Memory B cell (primary cell): ENCODE measurements at places on chromosomes 13 and 19.

- H3K27me3 ChIP-seq: peaks cover 8% of the 10 kb centered on the region
- peaks cover 5% of the 10 kb centered on the region for H3K4me1 ChIP-seq
- H3K4me3 ChIP-seq: no peak overlapping the region
- H3K36me3 ChIP-seq: no peaks in the 10 kb centered on the region
These were observed 15.7 kb downstream of the TJP3 start for GRCh38 chr19:3723883-3724282.

- no peaks in the 10 kb centered on the region for H3K36me3 ChIP-seq
- no peaks in the 10 kb centered on the region for H3K27me3 ChIP-seq
- DNase-seq: no peak
- H3K27ac ChIP-seq: no peak overlapping the region
These were observed 132.2 kb downstream of the FREM2 start for GRCh38 chr13:38819053-38819452.

GRCh38 chr19:6427131-6427530 is 2.5 kb upstream of the KHSRP start:
- no peaks in the 10 kb centered on the region for H3K36me3 ChIP-seq
- no peak overlapping the region for H3K27ac ChIP-seq
- H3K4me1 ChIP-seq: peaks cover 21% of the 10 kb centered on the region
- no peak for DNase-seq

DNA sequence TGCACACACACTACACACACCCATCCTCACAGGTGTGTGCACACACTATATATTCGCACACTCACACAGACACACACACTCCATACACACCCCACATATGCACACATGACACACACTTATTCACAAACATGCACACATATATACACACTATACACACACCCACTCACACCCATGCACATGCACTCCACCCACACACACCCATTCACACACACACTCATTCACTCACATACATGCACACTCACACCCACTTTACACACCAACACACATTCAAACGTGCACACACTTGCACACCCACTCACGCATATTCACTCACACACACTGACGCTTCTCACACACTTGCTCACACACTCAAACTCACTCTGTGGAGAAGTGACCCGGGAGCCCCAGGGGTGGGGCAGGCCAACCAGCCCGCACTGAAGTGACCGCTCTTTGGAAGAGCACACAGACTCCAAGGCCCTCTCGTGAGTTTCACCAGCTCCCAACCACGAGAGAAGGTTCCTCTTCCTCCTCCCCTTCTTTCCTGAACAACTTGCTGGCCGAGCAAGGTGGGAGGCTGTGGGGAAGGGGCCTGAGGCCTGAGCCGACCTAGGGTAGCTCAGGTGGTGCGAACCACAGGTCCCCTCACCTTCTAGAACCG is 86.1 kb upstream of the TM9SF2 start:
- peaks cover 9% of the 10 kb centered on the region for H3K4me1 ChIP-seq
- H3K4me3 ChIP-seq: no peak overlapping the region
- DNase-seq: no peak
- H3K36me3 ChIP-seq: no peaks in the 10 kb centered on the region
- H3K27ac ChIP-seq: no peak overlapping the region
- no peaks in the 10 kb centered on the region for H3K27me3 ChIP-seq

DNA sequence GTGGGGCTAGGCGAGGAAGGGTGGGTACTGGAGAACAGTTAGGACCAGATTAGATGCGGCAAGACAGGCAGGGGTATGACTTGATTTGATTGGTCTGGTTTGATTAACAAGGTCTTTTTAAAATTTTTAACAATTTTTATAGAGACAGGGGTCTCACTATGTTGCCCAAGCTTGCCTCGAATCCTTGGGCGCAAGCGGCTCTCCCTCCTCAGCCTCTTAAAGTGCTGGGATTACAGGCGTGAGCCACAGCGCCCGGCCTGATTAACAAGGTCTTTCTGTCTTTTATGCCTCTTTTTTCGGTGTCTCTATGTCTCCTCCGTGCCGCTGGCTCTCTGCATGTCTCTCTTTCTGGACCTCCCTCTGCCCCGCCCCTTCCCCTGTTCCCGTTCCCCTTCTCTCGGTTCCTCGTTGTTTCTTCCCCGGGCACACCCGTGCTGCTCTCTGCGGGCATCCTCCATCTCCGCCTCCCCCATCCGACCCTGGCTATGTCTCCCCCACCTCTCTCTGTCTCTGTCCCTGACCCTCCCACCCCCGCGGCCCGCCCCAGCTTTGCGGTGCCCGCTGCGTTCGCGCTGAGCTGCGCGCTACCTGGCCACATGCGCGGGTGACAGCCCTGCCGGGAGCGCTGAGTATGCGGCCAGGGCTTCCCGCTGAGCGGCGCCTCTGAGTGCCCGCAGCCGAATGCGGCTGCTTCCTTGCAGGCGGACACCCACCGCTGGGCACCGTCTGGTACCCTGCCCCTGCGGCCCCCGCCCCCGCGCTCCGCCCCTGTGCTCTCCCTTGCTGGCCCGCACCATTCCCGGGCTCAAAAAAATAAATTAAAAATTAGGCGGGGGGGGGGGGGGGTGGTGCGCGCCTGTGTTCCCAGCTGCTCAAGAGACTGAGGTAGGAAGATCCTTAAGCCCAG is 8.1 kb upstream of the SDHAF1 start:
- peaks cover 6% of the 10 kb centered on the region for H3K4me1 ChIP-seq
- H3K27ac ChIP-seq: no peak overlapping the region
- no peak for DNase-seq
- H3K36me3 ChIP-seq: no peaks in the 10 kb centered on the region

GRCh38 chr19:9970481-9970880 is 34.2 kb upstream of the OLFM2 start:
- DNase-seq: no peak
- H3K4me1 ChIP-seq: peaks cover 3% of the 10 kb centered on the region
- no peak overlapping the region for H3K4me3 ChIP-seq
- no peaks in the 10 kb centered on the region for H3K36me3 ChIP-seq
- H3K27ac ChIP-seq: no peak overlapping the region

- H3K27ac ChIP-seq: no peak overlapping the region
- no peaks in the 10 kb centered on the region for H3K27me3 ChIP-seq
- H3K36me3 ChIP-seq: no peaks in the 10 kb centered on the region
- H3K4me3 ChIP-seq: no peak overlapping the region
- no peak for DNase-seq
These were observed 20.3 kb upstream of the RNASEH2B start for GRCh38 chr13:50889317-50889716.

DNA sequence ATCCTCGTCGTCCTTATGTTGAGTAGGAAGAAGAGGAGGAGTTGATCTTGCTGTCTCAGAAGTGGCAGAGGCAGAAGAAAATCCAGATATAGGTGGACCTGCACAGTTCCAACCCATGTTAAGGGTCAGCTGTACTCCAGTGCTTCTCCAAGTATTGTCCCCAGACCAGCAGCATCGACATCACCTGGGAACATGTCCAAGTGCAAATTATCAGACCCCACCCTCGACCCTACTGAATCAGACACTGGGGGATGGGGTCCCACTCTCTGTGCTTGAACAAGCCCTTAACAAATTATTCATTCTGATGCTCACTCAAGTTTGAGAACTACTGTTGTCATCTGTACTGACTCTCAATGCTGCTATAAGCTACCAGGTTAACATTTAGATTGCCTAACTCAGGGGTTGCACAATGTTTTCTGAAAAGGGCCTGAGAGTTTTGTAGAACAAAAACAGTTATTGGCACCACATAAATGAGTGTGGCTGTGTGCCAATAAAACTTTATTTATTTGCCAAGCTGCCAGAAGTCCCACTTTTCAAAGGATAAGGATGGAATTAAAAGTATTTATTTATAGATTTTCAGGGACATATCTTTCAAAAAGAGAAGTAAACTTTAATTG is 226.7 kb upstream of the IPO5 start:
- no peak overlapping the region for H3K27ac ChIP-seq
- no peak overlapping the region for H3K4me3 ChIP-seq
- no peaks in the 10 kb centered on the region for H3K4me1 ChIP-seq
- H3K36me3 ChIP-seq: no peaks in the 10 kb centered on the region
- DNase-seq: no peak

DNA sequence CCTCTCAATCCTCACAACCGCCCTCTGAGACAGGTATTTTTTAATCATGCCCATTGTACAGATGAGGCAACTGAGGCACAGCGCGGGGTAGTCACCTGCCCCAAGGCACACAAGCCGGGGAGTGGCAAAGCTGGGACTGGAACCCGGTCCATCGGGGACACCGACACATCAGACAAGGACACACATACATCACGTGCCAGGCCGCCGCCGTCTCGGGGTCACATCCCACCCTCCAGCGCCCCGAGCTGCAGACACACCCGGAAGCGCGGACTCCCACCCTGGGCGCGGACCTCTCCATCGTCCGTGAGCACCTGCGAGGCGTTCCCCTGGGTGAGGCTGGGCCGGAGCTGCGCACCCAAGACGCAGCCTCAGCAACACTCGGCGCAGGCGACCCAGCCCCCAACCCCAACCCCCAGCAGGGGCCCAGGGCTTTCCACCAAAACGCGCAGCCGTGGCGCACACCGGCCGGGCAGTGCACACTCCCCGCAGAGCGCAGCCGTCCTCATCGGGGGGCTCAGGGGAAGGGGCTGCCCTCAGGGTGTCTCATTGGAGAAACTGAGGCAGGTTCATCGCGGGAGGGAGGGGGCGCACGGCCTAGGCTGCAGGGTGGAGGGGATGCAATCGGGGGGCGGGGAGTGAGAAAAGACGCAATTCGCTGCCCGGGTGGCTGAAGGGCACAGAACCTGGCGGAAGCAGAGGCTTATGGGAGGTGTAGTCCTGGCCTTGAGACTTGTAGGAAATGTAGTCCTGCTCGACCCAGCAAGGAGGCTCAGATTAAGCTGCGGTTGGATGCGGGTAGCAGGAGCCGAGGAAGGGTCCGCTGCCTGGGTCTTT is 1.9 kb upstream of the LMTK3 start:
- H3K36me3 ChIP-seq: no peaks in the 10 kb centered on the region
- DNase-seq: no peak
- H3K27ac ChIP-seq: no peak overlapping the region
- peaks cover 6% of the 10 kb centered on the region for H3K27me3 ChIP-seq
- peaks cover 7% of the 10 kb centered on the region for H3K4me1 ChIP-seq

- peaks cover 2% of the 10 kb centered on the region for H3K27me3 ChIP-seq
- no peak for DNase-seq
- H3K36me3 ChIP-seq: no peaks in the 10 kb centered on the region
- H3K4me3 ChIP-seq: no peak overlapping the region
These were observed 16.5 kb downstream of the ARHGEF7 start for GRCh38 chr13:111131611-111132010.

DNA sequence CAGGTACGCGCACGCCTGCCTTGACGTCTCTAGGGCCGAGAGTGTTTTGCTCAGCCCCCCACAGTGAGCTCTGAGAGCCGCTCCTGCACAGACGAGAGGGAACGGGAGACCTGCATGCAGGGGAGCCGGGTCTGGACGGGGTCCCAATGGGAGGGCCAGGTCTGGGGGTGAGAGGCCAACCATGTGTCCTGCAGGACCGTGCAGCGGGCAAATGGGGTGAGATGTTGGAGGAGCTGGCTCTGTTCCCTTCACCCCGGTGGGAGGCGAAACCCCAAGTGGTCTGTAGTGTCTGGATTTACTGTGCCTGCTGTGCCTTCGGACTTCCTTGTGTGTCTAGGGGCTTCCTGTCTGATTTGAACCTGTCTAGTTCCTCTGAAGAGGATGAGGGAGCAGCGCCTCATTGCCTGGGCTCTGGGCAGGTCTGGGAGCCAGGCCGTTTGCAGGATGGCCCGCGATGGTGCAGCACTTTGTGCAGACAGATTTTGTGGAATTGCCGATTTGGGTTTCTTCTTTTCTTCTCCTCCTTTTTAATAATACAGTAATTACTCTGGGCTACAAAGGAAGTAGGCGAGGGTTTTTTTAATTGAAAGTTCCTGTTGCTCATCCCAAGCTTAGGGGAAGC is 2.1 kb downstream of the CSNK1G2 start:
- DNase-seq: peak; percentile 68
- H3K4me1 ChIP-seq: peaks cover 23% of the 10 kb centered on the region
- H3K27me3 ChIP-seq: no peaks in the 10 kb centered on the region
- no peaks in the 10 kb centered on the region for H3K36me3 ChIP-seq

GRCh38 chr19:2532252-2533071 is 56.5 kb downstream of the GADD45B start:
- no peak overlapping the region for H3K27ac ChIP-seq
- no peak overlapping the region for H3K4me3 ChIP-seq
- H3K4me1 ChIP-seq: peaks cover 14% of the 10 kb centered on the region

GRCh38 chr19:52651956-52652355 is 13.8 kb upstream of the ZNF83 start:
- no peak for DNase-seq
- H3K36me3 ChIP-seq: peaks cover 66% of the 10 kb centered on the region
- H3K4me3 ChIP-seq: no peak overlapping the region

DNA sequence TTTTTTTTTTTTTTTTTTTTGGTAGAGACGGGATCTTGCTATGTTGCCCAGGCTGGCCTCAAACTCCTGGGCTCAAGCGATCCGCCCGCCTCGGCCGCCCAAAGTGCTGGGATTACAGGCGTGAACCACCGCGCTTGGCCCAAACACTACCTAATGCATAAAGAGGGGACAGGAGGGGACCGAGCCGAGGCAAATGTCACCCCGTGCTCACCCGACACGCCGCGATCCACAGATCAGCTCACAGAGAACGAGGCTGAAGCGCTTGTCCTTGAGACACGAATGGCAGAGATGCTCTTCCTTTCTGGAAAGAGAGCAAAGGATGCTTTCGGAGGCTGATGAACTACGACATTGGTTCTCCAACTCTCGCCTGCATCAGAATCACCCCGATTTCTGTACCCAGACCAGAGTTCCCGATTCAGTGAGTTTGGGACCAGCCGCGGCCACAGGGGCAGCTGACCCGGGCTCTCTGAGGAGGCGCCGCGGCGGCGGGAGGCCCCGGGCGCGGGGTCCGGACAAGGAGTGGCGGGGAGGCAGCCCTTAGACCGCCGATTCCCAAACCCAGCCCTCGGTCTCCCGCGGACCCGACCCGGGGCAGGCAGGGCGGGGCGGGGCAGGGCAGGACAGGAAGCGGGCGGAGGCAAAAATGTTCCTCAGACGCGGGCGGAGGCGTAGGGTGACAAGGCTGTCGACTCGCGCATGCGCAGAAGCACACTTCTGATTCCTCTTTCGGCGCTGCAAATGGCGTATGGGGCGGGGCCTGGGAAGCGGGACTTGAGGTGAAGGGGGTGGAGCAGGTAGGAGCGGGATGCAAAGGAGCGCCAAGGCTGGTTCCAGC is at the start of gene ZNF699:
Gene ZNF699, minus strand, starts transcription at position 700 of the 835 bp plus-strand sequence. CDS start 4,719 bp downstream, outside the sequence.
- peak within 1 kb of the TSS; percentile 93 for H3K4me3 ChIP-seq
- H3K36me3 ChIP-seq: peaks cover 13% of the 10 kb centered on the region
- no peaks in the 10 kb centered on the region for H3K27me3 ChIP-seq
- H3K4me1 ChIP-seq: peaks cover 9% of the 10 kb centered on the region
- peak; percentile 91 for DNase-seq

DNA sequence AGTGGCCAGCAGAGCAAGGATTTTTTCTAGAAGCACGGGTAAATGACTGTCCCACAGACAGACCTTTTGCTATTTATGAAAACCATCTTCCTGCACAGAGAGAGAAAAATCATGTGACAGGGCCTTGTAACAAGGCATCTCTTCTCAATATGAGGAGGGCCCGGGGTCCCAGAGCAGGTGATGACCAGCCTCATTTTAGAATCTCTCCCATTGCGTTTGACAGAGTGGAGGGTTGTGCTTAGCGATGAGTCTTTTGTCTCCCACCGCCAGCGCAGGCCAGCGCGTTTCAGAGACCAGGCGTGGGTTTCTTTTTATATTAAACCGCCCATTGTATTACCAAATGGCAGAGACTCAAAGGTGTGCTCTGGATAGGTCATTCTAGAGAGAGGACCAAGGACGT is 97.4 kb upstream of the UBL3 start:
- H3K4me1 ChIP-seq: peaks cover 2% of the 10 kb centered on the region
- no peak for DNase-seq
- no peak overlapping the region for H3K4me3 ChIP-seq
- H3K27ac ChIP-seq: no peak overlapping the region
